ENCODE measurements at places on chromosomes 4 and X. TPM values are rescaled to one million over a fixed set of nuclear protein-coding genes. Genes with fewer than 3 reads are reported as not detected.

IL1RAPL2 gene
- total RNA-seq = under 0.01 TPM

MAB21L2 gene
- total RNA-seq = not detected

ADH1C gene
- total RNA-seq = 0.21 TPM

MAGED2 gene
- 65.3 TPM for total RNA-seq

TENT5D gene
- total RNA-seq = not detected
